RWPE1 (cell line): ENCODE measurements at places on chromosomes 4 and X.

DNA sequence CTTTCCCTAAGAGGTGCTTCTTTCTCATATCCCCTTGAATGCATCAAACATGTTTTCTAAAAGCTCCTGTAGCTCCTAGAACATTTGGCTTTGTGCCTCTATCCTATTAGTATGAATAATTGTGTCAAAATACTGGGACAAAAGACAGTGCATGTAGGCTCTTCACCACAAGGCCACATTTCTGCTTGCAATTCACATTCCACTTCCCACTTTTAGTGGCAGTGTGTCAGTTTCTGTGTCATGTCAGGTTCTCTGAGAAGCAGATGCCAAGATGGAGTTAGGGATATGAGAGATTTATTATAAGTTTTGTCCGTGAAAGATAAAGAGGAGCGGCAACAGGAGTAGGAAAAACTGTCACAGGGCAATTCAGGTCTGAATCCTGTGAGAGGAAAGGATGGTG, 61.3 kb upstream of the GPRIN3 start:
- DNase-seq: no peak

GRCh38 chrX:30275498-30275897, 28.6 kb downstream of the MAGEB1 start:
- DNase-seq: peak; percentile 3

DNA sequence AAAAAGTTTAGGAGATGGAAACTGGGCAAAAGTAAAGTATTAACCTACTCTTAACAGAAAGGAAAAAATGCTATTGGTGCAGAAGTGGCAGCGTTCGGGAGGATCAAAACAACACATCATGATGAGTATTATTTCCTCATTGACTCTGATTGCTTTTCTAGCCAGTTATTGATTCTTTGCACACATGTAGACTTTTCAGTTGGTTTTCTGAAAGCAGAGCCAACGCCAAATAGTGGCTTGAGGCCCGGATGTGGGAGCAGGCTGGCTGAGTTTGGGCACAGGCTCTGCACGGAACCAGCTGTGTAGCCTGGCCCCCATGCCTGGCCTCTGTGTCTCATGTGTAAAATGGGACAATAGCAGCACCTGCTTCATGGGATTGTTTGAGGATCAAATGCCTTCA, 21.8 kb downstream of the STOX2 start:
- DNase-seq: no peak

GRCh38 chr4:24645765-24646550, 61.6 kb upstream of the DHX15 start:
- DNase-seq: no peak

DNA sequence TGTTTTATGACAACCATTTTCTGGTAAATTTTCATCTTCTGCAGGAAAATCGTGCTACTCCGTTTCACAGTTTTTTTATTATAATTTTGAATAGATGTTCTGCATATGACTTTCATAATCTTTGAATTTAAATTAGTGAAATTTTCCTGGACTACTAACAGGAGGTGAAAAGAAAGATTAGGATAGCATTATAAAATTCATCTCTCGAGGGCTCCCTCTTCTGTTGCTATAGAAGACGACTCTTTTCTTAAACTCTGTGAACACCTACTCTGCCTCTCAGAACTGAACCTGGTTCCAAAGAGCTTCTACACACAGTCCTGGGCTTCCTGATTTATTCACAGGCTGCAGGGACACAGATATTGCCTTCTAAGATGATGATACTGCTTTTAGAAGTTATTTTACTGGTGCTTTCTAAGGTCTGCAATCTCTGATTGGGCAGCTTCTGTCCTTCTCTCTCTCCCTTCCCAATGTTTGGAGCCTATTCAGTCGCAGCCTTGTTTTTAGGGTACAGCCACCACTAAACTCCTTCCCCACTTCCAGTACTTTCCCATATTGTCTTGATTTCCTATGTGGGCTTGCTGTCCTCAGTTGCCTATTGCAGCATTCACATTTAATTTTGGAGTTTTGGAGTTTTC, 10.1 kb upstream of the SAP30 start:
- DNase-seq: no peak

DNA sequence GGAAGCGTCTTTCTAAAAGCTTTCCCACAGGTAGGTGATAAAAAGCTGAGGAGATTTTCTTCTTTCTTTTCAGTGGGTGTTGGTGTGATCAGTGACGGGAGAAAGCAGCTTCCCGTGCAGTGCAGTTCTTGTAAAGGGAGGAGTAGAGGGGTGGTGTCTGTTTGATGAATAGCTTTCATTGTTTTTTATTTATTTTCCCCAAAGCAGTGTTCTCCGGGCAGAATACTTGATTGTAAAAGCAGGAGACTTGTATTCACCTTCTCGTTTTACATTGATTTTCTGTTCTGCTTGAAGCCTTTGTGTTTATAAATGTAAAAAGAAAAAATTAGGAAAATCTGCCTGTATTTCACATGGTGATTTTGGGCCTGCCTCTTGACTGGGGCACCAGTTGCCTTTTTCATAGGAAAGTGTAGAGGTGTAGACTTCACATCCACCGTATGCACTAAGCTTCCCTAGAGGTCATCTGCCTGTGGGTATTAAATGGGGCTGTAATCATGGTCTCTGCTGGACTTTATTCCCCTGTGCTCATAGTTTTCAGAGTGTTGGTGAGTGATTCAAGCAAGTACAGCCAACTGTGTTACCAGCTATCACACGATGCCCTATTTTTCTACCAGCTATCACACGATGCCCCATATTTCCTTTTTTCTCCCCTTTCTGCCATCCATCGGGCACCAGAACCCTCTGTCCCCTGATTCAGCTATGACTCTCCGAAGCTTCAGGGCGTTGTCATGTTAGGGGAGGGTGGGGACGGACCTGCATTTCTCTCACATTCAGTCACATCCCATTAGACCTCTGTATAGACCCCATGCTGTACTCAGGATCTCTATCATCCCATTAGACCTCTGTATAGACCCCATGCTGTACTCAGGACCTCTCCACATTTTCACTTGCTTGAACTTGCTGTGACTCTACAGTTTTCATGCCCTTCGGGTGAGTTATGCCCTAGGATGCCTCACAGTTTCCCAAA, 526.5 kb downstream of the TRIML1 start:
- DNase-seq: no peak

GRCh38 chr4:76198411-76199237, 15.0 kb downstream of the SCARB2 start:
- peak; percentile 46 for DNase-seq

- DNase-seq: no peak
Measured at GRCh38 chrX:42237956-42238355, 314.6 kb upstream of the CASK start.

DNA sequence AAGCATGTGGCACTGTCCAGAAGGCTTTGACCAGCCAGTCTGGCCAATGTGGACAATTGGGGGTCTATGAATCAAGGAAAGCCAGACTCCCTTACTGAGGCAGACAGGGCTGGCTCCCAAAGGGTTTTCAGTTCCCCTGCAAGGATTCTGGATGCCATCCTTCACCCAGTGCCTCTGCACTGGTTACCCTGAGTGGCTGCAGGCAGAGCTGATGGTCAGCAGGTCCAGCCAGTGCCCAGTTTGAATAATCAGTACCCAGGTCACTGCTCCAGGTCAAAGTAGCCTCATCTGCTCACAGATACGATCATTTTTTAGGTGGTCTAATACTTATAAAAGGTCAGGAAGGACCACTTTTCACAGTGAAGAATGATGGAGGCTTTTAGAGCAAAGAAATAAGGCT, 52.2 kb upstream of the MAMLD1 start:
- DNase-seq: no peak

DNA sequence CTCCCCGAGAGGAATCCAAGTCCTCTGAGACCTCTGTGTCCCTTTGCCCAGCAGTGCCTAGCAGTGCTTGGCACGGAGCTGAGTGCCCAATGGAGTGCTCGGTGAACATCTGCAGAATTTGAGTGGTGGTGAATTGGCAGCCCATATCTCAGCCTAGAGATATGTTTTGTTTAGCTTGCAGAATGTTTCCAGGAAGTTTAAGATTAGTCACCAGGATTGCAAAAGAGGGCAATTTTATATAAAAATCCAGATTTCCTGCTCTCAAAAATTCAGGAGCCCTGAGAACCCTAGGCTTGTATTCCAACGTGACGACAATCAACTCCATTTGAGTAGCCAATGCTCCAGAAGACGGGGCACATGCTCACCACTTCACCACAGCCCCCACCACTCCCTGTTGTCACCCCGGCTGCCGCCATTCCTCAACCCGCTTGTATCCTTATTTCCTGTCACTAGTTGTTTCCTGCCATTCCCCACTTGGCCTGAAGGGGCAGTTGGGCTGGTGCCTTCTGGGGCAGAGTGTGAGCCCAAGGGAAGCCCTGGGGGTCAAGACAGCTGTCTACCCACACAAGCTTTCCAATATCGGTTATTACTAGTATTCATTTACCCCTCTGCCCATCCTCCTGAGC, 116.9 kb downstream of the EFNB1 start:
- peak; percentile 9 for DNase-seq

- DNase-seq: peak; percentile 48
Measured at GRCh38 chr4:15238720-15239119, 189.1 kb upstream of the C1QTNF7 start.

DNA sequence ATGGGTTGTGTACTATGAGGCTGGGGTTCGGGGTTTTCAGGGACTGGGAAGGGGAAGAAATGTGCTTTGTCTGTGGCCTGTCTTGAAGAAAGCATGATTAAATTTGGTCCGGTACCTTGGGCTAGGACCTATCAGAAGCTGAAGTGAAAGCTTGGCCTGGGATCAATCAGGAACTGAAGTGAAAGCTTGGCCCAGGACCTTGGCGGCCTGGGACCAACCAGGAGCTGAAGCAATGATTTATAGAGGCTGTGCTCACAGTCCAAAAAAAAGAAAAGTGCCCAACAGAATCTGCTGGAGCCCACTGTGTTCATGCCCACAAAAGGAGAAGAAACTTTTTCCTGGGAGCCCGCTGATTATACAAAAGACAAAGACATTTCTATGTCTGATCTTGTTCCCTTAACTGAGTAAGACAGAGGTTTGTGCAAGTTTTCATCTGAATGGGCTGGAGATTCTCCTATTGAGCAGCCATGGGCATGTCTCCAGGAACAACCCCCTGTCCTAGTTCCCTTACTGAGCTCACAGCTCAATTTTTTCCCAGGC, 1427.9 kb downstream of the FAM133A start:
- no peak for DNase-seq

DNA sequence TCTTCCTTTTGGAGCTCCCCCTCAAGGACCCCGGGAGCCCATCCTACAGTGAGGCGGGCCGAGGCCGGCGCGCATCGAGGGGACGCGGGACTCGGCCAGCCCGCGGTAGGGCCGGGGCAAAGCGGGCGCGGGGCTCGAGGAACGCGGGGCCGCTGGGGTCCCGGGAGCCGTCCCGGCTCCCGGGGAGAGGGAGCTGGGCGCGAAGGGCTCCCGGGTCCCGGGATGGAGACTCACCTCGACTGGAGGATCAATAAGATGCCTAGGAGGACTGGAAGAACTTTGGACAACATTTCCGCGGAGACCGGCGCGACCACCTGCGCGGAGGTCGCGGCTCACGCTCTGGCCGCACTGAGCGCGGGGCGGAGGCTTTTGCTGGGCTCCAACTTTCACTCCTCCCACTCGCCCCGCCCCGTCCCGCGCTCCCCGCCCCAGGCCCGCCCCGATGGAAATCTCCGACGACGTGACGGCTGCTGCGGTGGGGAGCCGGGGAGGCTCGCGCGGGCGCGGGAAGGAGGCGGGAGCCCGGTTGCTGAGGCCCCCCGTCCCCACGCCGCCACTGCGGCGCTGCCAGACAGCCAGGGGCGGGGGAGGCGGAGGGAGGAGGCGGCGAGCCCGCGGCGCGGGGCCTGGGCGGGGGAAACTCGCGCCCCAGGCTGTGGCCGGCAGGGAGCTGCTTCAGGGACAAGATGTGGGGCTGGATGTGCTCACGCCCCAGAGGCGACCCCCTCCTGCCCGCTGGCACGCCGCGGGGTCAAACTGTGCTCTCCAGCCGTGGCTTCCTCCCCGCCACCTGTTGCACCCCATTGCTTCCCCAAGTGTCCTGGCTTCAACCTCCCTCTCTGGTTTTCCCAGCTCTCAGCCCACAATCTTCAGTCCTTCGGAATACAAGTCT, at the start of gene GABRE:
Gene GABRE, minus strand, starts transcription at position 341 of the 892 bp plus-strand sequence. Its CDS starts 51 bp downstream, at position 290.
- peak; percentile 46 for DNase-seq

DNA sequence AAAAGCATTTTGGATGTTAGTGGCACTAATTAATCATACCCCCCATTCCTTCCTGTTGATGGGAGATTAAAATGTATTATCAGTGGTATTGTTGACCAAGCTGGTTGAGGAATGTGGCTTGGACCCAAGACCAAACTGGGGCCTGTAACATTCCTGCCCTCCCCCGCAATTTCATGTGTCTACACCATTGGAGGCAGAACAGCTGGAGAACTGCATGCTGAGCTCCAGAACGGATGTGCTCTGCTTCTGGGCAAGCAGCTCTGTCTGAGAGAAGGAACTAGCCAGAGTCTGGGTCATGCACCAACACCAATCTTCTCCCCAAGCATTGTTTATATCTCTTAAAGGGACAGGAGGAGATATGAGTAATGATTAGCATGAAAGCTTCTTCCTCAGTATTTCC, 185.5 kb downstream of the CEP135 start:
- DNase-seq: no peak

DNA sequence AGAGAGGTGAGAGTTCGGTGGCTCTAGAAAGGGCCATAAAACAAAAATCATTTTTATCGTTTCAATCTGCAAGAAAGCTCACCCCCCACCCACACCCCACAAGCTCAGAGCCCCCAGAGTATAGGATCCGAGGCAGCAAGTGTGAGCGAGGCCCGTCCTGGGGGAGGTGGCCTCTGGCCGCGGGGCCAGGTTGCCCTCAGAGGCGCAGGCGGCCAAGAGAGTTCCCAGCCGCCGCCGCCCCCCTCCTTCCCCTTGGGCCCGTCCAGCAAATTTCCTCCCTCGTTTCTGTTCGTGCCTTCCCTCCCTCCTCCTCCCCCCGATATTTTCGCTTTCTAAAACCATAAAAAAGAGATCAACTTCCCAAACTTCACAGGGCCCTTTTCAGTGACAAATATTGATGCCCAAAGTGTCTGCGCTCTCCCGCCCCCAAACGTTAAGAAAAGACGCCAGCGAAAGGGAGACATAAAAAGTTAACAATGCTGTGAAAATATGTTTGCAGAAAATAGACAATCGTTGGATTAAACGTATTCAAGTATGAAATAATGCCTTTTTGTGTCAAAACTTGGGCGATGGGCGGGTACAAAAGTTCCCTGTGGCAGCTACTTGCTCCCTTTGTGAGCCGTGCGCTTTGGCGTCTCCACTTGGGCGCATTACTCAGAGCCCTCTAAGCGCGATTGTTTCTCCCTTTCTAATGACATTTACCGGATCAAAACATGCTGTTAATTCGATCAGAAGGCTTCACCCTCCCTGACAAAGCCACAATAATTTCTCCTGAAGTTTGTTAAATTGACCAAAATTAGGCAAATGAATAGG, 1.1 kb upstream of the HELT start:
- no peak for DNase-seq

GRCh38 chr4:55826986-55827385, 7.4 kb downstream of the EXOC1L start:
- DNase-seq: no peak

- DNase-seq: peak; percentile 27
Measured at GRCh38 chr4:98659106-98659592, 738 bp upstream of the TSPAN5 start.

DNA sequence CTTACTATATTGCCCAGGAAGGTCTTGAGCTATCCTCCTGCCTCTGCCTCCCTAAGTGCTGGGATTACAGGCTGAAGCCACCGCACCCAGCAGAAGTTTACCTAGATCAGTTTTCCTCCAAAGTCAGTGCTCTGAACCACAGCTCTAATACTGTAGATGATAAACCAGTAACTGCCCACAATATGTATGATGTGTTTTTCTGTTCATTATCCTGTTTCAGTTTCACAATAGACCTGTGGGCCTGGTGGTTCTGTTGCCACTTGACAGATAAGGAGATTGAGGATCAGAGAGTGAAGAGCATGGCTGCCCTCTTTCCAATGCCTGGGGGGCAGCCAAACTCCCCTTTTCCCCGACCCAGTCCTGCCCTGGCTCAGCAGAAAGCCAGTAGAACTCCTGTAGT, 87.0 kb downstream of the EFNB1 start:
- DNase-seq: no peak

GRCh38 chr4:161256172-161256571, 907.6 kb downstream of the FSTL5 start:
- no peak for DNase-seq
